ENCODE measurements at places on chromosomes 6 and 20.

DNA sequence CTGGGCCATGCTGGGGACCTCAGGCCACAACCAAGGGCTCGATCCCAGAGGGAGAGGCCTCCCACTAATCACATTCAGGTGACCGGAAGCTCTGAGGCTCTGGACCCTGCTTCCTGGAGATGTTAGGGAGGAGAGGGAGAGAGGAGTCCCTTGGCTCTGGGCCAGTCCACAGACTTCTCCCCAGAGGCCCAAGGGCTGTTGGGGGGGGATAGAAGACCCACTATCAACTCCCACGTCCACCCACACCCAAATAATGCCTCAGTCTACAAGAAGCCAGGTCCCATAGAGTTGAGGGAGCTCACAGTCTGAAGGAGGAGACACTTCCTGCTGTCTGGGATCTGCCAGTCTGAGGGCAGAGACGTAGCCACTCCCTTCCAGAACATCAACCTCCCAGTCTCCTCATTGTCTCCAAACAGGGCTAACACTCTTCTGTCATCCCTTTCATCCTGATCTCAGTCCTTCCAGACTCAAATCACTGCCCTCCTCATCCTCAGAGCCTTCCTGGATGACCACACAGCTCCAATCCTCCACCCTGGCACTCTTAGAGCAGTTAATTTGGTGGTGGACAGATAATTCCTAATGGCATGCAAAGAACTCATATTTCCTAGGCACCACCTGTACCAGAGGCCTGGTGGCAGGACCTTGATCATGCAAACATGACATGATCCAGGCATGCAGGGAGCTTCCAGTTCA is 69.9 kb downstream of the MRPL14 start:
- DNase-seq: no peak

DNA sequence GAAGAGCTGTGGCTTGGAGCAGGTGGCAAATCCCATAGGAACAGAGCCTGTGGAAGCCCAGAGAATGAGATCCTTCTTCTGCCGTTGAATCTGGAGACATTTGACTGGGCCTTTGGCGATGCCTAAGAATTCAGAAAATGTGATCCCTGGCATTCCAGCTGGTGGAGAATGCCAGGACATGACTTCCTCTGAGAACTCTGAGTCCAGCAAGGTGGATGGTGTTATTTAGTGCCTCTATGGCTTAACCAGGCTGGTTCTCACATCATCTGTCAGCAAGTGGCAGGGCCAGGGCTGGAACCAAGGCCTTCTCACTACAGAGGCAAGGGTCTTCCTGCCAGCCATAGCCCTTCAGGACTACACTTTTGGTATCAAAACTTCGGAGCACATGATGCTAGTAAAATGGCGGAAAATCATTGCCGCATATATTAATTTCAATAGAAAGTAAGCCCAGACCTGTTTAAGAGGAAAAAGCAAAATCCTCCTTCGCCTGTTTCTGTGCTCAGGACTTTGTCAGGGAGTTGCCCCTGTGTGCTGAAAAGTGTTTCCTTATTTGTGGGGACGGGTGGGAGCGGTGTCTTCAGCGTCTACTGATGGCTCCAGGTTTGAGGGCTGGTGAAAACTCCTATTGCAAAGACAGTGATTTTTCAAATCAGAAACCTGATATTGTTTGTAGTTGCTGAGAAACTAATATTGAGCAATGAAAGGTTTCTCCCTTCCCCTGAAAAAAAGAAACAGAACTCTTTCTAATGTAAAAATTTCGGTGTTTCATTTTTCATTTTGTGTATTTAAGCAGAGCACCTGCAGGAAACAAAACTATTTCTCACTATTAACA is 23.9 kb downstream of the DUSP22 start:
- DNase-seq: no peak

GRCh38 chr20:63896264-63897105 is 1.6 kb downstream of the DNAJC5 start:
- no peak for DNase-seq

- DNase-seq: no peak
Measured at GRCh38 chr6:38959138-38959537, 89.4 kb upstream of the GLP1R start.

GRCh38 chr20:22826306-22827230 is 208.5 kb upstream of the SSTR4 start:
- peak; percentile 19 for DNase-seq

DNA sequence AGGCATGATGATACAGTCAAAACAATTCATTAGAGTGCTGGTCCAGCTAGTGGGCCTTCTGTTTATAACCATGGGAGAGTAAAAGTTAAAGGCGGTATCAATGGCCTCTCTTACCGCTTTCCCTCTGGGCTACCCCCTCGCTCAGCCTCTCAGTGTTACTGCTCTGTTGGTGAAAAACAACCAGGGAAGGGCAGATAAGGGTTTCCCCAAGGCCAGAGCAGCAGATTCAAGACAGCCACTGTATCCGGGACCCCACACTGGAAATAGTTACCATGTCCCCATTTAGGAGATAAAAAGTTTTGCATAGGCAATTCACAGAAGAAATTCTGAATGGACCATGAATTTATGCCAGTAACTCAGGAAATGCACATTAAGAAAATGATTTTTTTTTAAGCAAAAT is 13.4 kb downstream of the SCGN start:
- DNase-seq: no peak

DNA sequence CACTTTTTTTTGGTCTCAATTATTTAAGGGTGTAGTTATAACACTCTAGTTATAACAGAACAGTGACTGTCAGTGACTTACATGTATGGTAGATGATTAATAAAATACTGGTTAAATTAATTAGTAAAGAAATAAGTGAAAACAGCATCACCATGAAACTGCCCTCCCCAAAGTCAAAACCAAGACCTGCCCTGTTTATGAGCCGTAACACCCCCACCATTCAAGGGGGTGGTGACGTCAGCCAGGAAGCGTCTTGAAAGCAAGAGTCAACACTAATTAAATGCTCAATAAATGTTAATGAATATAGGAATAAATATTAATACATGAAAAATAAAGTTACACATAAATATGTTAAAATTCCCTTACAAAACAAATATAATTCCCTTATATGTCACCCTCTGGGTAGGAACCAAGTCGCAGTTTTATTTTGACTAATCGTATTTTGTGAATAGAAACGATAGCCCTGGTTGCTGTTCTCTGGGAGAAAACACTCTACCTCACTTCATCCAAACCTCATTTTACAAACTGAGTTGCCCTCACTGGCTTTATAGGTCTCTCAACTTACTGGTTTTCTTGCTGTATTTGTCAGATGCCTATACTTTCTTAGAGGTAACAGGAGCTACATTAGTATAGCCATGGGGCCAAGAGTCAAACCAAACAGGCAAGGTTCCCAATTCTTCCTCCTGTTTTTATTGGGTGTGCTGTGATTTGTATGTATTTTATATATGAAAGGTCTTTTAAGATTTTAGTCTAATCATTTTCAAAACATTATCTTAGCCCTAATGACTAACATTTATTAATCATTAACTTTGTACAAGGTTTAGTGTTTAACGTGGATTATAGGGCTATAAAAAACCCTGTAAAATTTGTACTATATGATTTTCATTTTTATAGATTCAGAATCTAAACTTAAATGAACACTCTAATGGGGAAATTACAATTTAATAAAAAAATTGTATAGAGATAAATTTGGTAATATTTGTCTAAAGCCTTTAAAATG is 227.9 kb upstream of the IRAK1BP1 start:
- no peak for DNase-seq

DNA sequence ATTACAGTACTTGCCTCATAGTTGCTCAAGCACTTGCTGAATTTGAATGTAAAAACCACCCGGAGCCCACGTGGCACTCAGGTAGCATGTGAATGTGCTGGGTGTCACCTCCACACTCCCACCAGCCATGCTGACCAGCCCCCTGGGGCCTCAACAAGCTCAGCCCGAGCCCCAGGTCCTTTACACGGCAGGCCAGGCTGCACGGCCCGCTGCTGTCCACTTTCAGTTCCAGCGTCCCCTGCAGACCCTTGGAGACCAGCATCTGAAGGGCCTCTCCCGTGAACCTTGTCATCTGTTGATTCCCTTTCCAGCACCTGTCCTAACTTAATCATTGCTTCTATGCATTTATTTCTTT is 33.3 kb upstream of the ZBP1 start:
- no peak for DNase-seq

- DNase-seq: no peak
Measured at GRCh38 chr20:58614984-58615760, 35.9 kb upstream of the STX16 start.

DNA sequence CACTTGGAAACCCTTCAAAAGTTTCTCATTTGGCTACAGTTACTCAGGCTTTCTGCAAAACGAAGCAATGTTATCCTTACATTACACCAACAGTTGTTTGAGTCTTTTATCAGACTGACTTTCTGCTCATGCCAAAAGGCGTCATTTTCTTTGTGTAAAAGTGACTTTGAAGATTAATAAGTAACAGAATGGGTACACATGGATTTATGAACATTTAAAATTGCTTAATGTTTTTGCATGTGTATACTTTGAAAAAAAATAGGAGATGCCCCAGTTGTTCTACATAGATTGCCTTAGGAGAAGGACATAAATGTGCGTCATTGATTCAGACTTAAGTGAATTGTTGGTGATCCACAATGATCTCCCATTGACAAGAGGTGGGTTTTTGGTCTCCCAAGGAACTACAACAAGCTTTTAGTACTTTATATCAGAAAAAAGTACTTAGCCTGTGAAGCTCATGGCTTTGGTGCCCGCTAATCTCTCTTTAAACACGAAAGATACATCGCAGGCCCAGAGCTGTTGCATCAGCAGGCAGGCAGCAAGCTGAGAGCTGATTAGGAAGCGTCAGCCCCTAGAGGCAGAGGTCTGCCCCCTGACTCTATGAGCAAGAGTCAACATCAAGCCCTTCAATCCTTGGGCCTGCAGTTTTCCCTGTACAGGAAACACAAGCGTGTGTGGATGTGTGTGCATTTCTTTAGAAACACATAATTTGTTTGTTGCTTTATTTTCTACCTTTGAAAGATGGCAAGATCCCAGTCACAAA is 45.9 kb downstream of the SLC22A3 start:
- no peak for DNase-seq

DNA sequence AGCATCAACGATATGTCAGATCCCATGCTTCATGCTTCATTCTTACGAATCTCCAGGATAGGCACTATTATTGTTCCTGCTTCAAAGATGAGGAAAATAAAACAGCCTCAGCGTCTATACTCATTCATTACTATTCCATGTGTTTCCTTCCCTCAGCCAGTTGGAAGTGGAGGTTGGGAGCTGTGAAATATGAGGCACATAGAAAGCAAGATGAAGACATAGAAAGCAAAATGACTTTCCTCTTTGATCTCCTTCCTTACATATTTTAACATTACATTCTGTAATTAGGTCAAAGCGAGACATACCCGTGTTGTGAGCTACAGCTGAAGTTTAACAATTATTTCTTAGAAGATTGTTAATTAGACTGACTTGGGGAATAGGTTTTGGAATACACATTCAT is 125.4 kb downstream of the FYN start:
- DNase-seq: no peak

- DNase-seq: no peak
Measured at GRCh38 chr6:55293116-55293515, 34.2 kb upstream of the GFRAL start.

DNA sequence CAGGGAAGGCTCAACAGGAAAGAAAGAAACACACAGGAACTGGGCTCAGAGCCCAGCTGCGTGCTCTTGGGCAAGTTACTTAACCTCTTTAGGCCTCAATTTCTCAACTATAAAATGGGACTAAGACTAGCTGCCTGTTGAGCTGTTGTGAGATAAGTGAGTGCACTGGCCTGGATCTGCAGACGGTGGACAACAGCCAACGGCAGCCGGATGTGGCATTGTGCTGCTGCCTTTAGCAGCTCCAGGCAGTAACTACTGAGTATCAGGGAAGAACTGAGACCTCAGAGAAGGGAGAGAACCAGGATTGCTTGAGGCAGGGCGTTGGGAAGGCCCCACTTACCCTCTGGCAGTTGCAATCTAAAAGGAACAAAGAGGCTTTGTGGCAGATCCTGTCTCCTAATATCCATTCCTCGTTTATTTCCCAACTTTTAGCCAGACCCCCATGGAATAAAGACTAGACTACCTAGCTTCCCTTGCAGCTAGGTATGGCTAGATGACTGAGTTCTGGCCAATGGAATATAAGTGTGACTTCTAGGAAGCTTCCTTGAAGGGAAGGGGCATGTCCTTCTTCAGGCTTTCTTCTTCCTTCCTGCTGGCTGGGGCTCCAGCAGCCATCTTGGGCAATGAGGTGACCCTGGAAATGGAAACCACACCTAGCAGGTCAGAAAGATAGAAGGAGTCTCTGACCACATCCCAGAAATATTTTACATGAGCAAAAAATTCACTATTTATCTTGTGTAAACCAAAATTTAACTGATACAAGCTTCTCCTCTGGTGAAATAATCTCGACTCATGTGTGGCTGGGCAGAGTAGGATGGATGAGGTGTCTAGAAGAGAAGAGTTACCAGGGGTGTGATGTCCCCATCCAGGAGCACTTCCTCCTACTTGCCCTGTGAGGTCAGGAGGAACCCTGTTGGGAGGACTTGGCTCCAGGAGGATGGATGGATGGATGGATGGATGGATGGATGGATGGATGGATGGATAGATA is 67.6 kb downstream of the MRPL14 start:
- DNase-seq: no peak

DNA sequence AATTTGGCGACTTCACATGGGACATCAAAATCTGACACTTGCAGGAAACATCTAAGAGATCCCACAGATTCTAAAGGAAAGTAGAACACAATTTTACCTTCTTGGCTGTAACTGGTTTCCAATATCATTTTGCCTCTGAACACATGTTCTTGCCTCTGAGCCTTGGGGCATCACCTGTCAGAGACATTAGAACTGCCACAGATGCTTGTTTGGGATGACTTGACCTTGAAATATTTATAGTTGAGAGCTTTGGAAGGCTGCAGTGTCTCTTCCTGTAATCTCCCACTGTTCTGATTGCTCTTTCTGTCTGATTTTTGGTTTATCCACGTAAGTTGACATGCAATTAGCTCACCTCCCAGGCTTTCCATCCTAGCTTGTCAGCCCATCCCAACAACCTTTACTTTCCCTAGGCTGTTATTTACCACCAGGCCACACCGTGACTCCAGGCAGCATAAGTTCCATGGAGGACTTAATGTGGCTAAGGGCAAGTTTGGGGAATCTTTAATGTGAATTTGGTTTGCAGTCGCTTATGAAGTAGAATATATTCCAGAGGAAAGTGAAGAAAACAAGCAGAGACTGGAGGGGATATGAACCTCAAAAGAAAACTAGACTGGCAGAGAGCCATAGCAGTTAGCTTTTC is 256.5 kb upstream of the RIN2 start:
- no peak for DNase-seq

- DNase-seq: no peak
Measured at GRCh38 chr20:44552950-44553908, 29.1 kb upstream of the PKIG start.
